ENCODE measurements at places on chromosomes 6 and 20. TPM values are rescaled to one million over a fixed set of nuclear protein-coding genes. Genes with fewer than 3 reads are reported as not detected.

Gene TMEM74B
- total RNA-seq: not detected

Gene HLA-DOA
- not detected for total RNA-seq

Gene LY6G6F
- total RNA-seq: not detected

Gene HUS1B
- 0.56 TPM for total RNA-seq

Gene BNIP5
- not detected for total RNA-seq

Gene SNHG17
- total RNA-seq: 6.4 TPM

Gene TRIM40
- total RNA-seq: not detected

Gene PPIL6
- 0.18 TPM for total RNA-seq

Gene JPH2
- total RNA-seq: 0.83 TPM

Gene ATP6V1G2
- total RNA-seq: 3.1 TPM

Gene ANKRD66
- total RNA-seq: not detected

Gene NT5DC1
- total RNA-seq: 11.7 TPM

Gene MYLK2
- total RNA-seq: 0.18 TPM

Gene NNAT
- total RNA-seq: 2.8 TPM

DNA sequence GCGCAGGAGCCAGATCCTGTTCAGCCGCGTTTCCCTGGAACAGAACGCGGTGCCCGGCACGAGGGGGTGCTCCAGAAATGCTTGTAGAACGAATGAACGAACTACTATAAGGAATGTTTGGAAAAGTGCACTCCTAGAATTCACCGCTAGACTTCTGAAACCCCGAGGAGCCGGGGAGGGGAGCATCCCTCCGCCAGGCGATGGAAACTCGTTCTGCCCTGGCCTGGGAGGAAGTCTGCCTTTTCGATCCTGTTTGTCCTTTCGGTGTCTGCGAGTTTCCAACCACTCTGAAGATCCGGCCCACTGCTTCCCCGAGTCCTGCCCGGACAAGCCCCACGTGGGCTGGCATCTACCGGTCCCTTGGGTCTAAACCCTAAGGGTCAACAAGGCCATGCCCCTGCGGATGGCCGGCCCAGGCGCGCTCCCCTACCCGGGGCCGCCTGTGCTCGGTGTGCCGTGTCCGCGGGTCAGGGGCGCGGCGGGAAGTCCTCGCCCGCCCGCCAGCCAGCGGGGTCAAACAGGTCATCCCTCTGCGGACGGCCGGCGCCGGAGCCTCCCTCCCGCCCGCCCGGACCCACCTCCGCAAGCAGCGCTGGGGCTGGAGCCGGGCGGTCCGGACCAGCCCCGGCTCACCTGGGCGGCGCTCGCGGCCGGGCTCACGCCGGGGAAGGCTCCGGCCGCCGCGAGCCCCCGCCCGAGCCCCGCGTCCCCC, 526 bp downstream of the SULF2 start:
- no peaks in the 10 kb centered on the region for H3K36me3 ChIP-seq
- DNase-seq: peak; percentile 4
- H3K27ac ChIP-seq: no peak overlapping the region
- peak overlapping the region; percentile 27 for H3K4me3 ChIP-seq
- peaks cover 49% of the 10 kb centered on the region for H3K27me3 ChIP-seq
- H3K4me1 ChIP-seq: peaks cover 2% of the 10 kb centered on the region

GRCh38 chr20:40676491-40677269, 12.4 kb downstream of the MAFB start:
- no peaks in the 10 kb centered on the region for H3K4me1 ChIP-seq
- no peaks in the 10 kb centered on the region for H3K36me3 ChIP-seq
- peaks cover 40% of the 10 kb centered on the region for H3K27me3 ChIP-seq
- H3K27ac ChIP-seq: no peak overlapping the region
- H3K4me3 ChIP-seq: no peak overlapping the region
- no peak for DNase-seq

GRCh38 chr6:10682355-10682988, 11.9 kb downstream of the C6orf52 start:
- peaks cover 9% of the 10 kb centered on the region for H3K27me3 ChIP-seq
- no peak overlapping the region for H3K4me3 ChIP-seq
- H3K4me1 ChIP-seq: no peaks in the 10 kb centered on the region
- DNase-seq: no peak
- no peak overlapping the region for H3K27ac ChIP-seq

- no peaks in the 10 kb centered on the region for H3K4me1 ChIP-seq
- DNase-seq: no peak
- H3K27ac ChIP-seq: no peak overlapping the region
- H3K36me3 ChIP-seq: no peaks in the 10 kb centered on the region
These were observed 145.1 kb upstream of the NRSN1 start for GRCh38 chr6:23980965-23981364.

- H3K27me3 ChIP-seq: no peaks in the 10 kb centered on the region
- H3K4me3 ChIP-seq: no peak overlapping the region
- peak overlapping the region; percentile 30 for H3K27ac ChIP-seq
- H3K4me1 ChIP-seq: peaks cover 8% of the 10 kb centered on the region
These were observed 59.0 kb upstream of the QKI start for GRCh38 chr6:163355426-163355991.

DNA sequence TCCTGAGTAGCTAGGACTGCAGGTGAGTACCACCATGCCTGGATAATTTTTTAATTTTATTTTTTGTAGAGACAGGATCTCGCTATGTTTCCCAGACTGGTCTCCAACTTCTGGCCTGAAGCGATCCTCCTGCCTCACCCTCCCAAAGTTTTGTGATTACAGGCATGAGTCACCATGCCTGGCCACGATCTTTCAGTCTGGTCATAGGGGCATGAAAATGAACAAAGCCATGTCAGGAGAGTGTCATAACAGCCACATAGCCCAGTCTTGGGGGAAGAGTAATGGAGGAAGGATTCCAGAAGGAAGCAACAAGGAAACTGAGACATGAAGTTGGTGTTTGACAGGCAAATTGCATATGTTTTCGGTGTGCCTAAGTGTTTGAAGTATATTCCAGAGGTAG, 17.0 kb upstream of the SNX3 start:
- DNase-seq: no peak
- H3K27ac ChIP-seq: no peak overlapping the region
- H3K4me3 ChIP-seq: no peak overlapping the region
- H3K36me3 ChIP-seq: no peaks in the 10 kb centered on the region

DNA sequence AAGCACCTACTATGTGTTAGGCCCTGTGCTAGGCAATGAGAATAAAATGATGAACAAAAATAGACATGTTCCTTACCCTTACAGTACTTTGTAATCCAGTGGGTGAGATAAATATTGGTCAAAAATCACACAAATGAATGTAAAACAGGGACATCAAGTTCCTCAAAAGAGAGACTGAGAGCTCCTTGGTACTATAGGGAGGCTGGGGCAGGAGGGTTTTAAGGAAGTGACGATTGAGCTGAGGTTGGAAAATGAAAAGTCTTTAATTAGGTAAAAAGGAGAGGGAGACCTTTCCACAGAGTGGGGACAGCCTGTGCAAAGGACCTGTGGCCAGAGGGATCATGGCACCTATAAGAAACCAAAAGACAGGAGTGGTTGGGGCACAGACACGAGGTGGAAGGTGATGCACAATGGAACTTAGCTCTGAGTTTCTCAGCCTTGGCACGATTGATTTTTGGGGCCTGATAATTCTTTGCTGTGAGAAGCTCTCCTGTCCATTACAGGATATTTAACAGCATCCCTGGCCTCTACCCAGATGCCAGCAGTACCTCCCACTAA, 140.3 kb downstream of the CEP57L1 start:
- peaks cover 2% of the 10 kb centered on the region for H3K27me3 ChIP-seq
- H3K27ac ChIP-seq: no peak overlapping the region
- no peak for DNase-seq
- no peaks in the 10 kb centered on the region for H3K4me1 ChIP-seq

- no peaks in the 10 kb centered on the region for H3K36me3 ChIP-seq
- peaks cover 8% of the 10 kb centered on the region for H3K4me1 ChIP-seq
- peaks cover 3% of the 10 kb centered on the region for H3K27me3 ChIP-seq
- H3K4me3 ChIP-seq: no peak overlapping the region
- no peak overlapping the region for H3K27ac ChIP-seq
- DNase-seq: peak; percentile 50
These were observed 111.2 kb upstream of the CST7 start for GRCh38 chr20:24837781-24838450.

DNA sequence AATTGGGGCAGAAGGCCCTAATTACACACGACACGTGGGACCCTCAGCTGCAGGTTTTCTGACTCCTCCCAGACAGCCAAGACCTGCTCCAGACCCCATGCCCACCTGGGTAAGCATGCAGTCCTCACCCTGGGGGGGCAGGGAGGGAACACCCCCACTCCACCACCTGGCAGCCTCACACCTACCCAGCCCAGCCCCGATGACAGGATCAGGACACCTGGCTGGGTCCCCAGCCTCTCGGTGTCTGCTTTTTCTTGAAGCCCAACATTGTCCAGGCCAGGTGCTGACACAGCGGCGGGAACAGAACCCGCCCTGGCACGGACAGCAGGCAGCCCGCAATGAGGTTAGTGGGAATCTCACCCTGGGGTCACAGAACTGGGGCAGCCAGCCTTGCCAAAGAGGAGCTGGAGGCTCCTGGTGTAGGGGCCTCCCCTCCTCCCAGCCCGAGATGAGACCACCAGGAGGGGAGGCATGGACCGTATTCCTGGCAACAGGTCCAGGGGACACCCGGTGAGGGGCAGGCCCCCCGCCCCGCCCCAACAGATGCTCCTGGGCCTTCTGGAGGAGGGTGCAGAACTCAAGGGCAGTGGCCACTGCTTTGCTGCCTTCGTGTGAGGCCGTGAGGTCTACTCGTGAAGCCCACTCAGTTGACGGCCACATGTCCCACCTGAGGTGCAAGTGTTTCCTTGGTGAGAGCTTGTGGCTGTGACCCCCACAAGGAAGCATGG, 103.8 kb downstream of the DLL1 start:
- H3K36me3 ChIP-seq: no peaks in the 10 kb centered on the region
- no peak overlapping the region for H3K27ac ChIP-seq
- no peak for DNase-seq
- no peak overlapping the region for H3K4me3 ChIP-seq

GRCh38 chr6:18347021-18347577, 40.1 kb upstream of the RNF144B start:
- H3K4me3 ChIP-seq: no peak overlapping the region
- H3K4me1 ChIP-seq: peaks cover 4% of the 10 kb centered on the region
- no peak overlapping the region for H3K27ac ChIP-seq
- DNase-seq: peak; percentile 91

DNA sequence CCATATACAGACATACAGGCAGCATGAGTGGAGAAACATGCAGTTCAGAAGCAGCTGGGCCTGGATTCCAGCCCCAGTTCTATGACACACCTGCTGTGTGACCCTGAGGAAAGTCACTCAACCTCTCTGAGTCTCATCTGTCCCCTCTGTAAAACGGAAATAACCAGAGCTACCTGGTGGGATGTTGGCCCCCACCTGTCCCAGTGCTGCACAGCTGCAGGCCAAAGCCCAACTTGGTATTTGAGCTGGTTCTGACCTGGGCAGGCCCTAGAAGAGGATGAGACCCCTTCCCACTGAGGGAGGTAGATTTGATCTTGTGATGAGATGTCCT, 55.5 kb downstream of the PPP1R16B start:
- H3K36me3 ChIP-seq: no peaks in the 10 kb centered on the region
- H3K4me3 ChIP-seq: no peak overlapping the region
- no peaks in the 10 kb centered on the region for H3K27me3 ChIP-seq
- H3K27ac ChIP-seq: no peak overlapping the region
- no peaks in the 10 kb centered on the region for H3K4me1 ChIP-seq

- no peak overlapping the region for H3K4me3 ChIP-seq
- DNase-seq: no peak
- no peaks in the 10 kb centered on the region for H3K4me1 ChIP-seq
- no peak overlapping the region for H3K27ac ChIP-seq
- H3K27me3 ChIP-seq: no peaks in the 10 kb centered on the region
These were observed 101.6 kb upstream of the FRMD1 start for GRCh38 chr6:168180548-168181011.

- H3K4me1 ChIP-seq: no peaks in the 10 kb centered on the region
- no peak overlapping the region for H3K4me3 ChIP-seq
- no peak for DNase-seq
- peaks cover 2% of the 10 kb centered on the region for H3K36me3 ChIP-seq
- no peaks in the 10 kb centered on the region for H3K27me3 ChIP-seq
These were observed 14.0 kb downstream of the PAQR8 start for GRCh38 chr6:52375780-52376556.

GRCh38 chr6:132511831-132512220, 1.1 kb downstream of the STX7 start:
- peaks cover 11% of the 10 kb centered on the region for H3K27me3 ChIP-seq
- H3K27ac ChIP-seq: no peak overlapping the region
- no peak for DNase-seq
- H3K4me1 ChIP-seq: peaks cover 4% of the 10 kb centered on the region

DNA sequence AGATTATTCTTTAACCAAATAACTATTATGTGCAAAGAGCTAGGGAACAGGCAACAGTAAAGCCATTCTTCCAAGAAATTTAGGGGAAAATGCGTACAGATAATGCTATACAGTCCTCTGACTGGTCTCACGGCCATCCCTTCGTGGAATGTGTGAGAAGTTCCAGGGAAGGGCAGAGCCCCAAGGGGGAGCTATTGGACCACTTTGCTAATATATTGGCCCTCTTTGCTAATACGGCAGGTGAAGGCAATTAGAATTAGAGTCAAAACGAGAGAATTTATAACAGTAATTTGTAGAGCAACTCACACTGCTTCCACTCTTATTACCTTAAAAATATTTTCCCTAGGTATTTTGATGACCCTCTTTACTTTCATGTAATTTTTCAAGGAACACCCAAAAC, 140.4 kb downstream of the IMPG1 start:
- peak; percentile 4 for DNase-seq
- H3K27ac ChIP-seq: no peak overlapping the region
- H3K27me3 ChIP-seq: peaks cover 9% of the 10 kb centered on the region
- peaks cover 2% of the 10 kb centered on the region for H3K4me1 ChIP-seq
- no peak overlapping the region for H3K4me3 ChIP-seq

- no peaks in the 10 kb centered on the region for H3K36me3 ChIP-seq
- H3K27ac ChIP-seq: no peak overlapping the region
- no peak overlapping the region for H3K4me3 ChIP-seq
- peak; percentile 23 for DNase-seq
- peaks cover 4% of the 10 kb centered on the region for H3K4me1 ChIP-seq
These were observed 29.4 kb downstream of the PLCB1 start for GRCh38 chr20:8161264-8162071.

GRCh38 chr20:54576518-54576917, 101.1 kb downstream of the DOK5 start:
- H3K4me3 ChIP-seq: no peak overlapping the region
- no peaks in the 10 kb centered on the region for H3K4me1 ChIP-seq
- H3K36me3 ChIP-seq: no peaks in the 10 kb centered on the region
- no peak overlapping the region for H3K27ac ChIP-seq

All from IMR-90 (cell line).